GDM1 (cell line): ENCODE measurements at places on chromosomes 2 and 18.

GRCh38 chr2:147331790-147332419, 512.9 kb upstream of the ACVR2A start:
- DNase-seq = no peak

DNA sequence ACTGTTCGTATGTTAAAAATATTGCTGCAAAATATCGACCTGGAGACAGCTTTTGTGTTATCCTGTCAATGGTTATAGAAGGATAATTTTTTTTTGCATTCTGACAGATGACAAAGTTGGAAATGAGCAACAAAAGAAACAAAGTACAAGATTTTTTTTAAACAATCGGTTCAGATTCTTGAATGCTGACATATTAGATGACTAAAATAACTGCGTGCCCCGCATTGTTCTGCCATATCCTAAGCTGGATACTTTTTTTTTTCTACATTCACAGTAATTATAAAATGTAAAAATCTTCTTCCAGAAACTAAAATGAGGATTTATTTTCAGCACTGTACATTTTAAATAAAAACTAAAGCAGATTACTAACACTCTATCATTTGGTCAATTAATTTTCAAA, 67.1 kb downstream of the ABCG8 start:
- DNase-seq = no peak

- no peak for DNase-seq
Observed at GRCh38 chr2:44920751-44921150, 20.8 kb upstream of the SIX3 start.

- no peak for DNase-seq
Observed at GRCh38 chr2:204706939-204707338, 161.7 kb downstream of the PARD3B start.

DNA sequence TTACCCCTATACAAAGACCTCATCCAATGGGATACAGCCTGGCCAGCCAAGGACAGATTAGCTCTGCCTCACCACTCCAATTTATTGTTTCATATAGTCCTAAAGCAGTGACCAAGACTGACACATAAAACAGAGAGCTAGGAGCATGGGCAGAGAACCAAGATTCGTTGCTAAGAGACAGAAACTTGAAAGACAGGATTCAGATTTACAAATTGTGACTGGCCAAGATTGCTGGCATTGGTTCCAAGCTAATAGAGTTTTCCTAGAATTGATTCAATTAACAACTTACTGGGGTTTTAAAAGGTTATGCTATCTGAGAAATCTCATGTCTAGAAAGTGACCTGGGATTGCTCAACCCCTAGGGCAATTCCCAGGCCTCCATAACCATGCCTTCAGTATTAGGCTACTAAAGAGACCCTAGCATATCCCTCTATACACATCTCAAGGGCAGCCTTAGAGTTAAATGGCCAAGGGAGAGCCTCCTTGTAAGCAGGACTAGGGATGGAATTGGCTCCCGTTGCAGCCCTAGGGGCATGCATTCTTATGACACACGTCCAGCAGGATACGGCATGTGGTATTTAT, 75.6 kb downstream of the ICOS start:
- DNase-seq = no peak

DNA sequence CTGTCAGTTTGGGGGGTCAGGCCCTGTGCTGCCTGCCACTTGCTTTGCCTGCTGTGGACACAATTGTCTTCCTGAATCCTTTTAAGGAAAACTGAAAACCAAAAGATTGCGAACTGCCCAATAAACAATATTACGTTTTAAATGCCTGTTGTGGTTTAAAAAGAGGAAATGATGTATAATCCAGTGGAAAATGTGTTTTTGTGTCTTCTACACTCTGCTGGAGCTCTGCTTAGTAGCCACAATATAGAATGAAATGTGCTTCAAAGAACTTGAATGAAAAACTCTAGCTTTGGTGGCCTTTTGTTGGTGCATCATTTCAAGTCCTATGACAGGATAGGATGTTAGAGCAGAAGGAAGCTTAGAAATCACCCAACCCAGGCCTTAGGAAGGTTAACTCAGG, 23.2 kb upstream of the CABYR start:
- DNase-seq = no peak

DNA sequence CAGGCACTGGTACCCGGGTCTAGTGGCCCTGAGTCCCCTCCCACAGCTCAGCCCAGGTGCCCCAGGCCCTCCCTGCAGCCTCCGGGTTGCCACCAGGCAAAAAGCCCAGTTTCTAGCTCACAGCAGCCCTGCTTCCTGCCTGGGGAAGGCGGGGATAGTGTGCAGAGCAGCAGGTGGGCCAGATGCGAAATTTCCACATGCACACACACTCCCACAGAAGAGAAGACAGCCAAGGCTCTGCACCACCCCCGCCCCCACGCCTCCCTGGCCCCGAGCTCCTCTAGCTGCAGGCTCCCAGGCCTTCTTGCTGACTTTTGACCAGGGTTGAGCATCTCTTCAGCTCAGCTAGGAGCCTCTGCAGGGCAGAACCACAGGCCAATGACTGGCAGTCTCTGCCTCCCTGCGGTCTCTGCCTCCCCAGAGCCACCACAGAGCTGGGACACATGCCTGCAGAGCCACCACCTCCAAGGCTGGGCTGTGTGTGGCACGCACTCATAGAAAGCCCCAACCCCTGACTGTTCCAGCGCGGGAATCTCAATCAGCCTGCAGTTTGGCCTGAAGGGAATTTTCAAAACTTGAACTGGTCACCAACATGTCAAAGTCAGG, 7.2 kb downstream of the SLC66A2 start:
- no peak for DNase-seq

DNA sequence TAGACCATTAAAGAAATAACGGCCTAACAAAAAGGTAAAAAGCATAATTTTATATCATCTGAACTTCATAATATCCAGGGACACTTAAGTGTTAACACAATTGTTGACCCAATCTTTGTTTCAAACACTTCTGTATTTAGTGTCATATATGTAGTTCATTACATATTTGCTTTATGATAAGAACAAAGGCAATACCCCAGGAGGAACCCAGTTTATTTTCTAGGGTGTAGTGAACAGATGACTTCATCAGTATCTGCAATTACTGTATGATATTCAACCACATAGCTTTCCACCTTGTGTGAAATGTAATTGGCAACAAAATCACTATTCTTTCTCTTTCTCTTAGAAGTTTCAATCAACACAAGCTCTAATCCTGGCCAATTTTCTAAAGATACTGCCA, 177.8 kb downstream of the SLC39A10 start:
- DNase-seq = no peak

GRCh38 chr18:46295416-46295815, 191.2 kb downstream of the HAUS1 start:
- no peak for DNase-seq

DNA sequence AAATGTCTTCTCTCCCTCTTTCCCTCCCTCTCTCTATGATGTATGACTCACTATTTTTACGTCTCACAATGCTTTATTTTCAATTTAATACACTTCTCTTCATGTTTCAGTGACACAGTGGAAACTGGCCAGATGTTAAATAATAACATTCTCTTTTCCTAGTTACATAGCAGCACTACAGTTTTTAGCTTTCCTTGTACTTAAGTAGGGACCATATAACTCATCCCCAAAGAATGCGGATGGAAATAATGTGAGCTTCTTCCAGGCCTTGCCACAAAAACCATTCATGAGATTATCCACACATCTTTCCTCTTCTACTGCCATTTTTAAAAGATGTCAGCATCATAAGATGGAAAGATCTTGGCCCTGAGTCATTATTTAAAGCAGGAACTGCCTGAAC, 789.4 kb downstream of the LRP1B start:
- DNase-seq = no peak

- DNase-seq = no peak
Observed at GRCh38 chr2:41836948-41837347, 210.9 kb upstream of the PKDCC start.

DNA sequence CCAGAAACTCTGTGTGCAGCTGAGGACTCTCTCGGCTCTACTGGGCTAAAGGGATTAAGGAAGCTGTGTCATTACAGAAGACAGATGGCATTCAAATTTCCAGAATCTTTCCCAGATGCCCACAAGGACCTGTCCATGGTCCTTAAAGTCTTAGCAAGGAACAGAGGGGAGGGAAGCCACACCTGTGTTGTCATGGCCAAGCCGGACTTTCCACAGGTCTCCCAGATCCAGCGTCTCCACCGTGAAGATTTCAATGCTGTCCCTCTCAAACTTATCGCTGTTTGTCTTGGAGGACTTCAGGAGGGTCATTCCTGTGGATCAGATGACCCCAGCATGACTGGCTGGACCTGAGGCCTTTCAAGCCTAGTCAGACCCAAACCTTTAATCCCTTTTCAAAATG, 114.5 kb downstream of the LOXHD1 start:
- DNase-seq = no peak

DNA sequence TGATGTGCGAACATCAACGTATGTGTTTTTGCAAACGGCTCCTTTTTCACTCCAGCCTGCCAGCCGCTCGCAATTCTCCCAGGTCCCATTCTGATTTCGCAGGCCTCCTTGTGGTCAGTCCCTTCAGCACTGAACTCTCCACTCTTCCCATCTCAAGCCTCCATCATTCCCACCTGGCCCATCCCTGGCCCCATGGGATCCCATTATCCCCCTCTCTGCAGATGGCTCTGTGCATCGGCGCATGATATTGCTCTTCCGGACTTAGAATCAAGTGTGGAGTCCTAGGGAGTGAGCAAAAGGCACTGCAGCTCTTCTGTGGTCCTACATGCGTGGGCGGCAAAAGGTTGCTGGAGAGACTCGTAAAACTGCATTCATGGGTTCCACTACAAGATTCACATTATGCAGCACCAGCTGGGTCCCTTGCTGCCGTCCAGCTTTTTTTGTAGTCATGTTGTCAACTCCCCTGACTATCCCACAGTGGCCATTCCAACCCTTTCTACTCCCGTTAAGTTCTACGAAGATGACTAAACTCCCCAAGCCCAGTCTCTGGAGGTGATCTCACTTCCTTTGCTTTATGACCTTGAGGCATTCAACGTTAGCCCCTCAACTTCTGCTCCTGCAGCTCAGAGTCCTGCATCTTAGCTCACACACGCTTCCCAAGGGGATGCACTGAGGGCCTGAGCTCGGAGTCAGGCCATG, 125.3 kb upstream of the NRP2 start:
- DNase-seq = no peak

DNA sequence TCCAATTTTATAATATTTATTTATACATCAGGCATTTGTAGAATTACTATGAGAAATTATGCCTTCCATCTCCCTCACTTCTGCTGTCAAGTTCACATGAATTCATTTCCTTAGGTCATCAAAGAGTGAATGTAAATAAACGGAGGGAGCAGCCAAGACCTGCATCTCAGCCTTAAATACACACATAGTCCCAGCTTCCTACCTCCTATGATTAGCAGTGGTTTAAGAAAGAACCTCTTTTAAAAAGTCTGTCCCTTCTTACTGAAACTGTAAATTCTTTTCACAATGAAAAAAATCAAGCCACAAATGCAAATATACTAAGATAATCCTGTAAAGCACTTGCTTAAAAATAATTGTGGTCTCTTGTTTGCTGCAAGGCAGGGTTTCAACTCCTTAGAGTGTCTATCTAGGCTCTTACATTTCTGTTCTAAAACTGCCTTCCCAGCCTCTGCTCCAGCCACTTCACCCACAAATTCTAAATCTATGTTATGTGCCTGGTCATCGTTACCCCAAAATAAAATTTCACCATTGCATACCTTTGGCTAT, 532.7 kb upstream of the FSHR start:
- DNase-seq = no peak

DNA sequence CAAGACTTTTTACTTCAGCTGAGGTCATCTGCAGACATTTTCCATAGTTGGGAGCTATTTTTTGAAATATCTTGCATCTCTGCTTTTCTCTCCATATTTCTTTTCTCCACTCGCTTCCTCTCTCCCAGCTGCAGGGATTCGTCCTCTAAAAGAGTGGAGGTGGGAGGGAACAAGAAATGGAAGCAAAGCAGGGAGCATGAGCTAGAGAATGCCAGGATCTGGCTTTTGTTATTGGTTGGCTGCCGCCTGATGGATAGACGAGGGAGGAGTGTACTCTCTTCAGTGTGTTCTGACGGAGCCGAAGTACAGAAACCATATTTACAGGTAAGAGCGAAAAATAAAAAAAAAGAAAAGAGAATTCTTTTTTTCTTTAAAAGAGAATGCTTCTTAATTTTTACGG, at the start of gene CSRNP3:
Gene CSRNP3, plus strand, starts transcription at position 282 of the 400 bp plus-strand sequence. CDS start 125,368 bp downstream, outside the sequence.
- DNase-seq = no peak

DNA sequence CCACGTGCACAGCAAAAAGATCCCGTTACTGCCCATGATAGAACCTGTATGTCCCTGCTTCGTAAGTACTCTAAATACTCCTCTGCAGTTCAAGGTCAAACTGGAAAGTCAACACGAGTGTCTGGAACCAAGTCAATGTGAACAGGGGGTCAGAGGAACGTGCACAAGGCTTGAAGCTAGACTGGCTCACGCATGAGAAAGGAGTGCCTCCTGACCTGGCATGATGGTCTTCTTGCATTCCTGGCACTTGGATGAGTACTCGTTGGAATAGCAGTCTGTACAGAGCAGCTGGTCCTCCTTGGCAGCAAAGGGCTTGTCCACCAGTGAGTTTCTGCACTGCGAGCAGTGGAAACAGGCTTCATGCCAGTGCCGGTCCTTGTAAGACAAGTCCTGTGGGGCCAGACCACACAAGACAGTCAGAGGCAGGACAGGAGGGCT, 25.5 kb downstream of the FHL2 start:
- DNase-seq = no peak

GRCh38 chr2:11631462-11631861, 38.5 kb downstream of the NTSR2 start:
- no peak for DNase-seq

DNA sequence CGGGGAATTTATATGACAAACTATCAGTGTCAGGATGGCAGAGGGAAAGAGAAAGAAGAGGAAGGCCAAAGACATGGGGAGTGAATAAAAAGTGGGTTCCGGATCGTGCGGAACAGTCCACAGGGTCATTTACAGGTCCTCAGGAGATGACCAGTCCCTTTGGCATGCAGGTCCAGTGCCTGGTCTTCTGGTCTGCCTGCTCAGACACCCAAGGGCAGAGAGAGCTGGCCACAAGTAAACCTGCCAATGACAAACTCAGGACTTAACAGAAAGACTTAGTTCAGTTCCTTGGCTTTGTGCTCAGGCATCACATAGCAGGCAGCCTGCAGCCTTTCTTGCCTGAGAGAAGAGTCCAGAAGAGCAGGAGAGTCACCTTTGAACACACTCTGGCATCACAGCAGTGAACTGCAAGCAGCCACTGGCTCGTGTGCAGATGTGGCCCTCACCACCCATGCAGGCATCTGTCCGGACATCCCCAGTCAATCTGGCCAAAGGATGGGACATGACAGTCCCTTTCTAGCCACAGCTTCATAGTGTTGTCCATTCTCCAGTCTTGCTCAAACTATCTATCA, 14.0 kb downstream of the TMEM127 start:
- peak; percentile 48 for DNase-seq

- no peak for DNase-seq
Observed at GRCh38 chr18:46340716-46341115, 236.5 kb downstream of the HAUS1 start.

- no peak for DNase-seq
Observed at GRCh38 chr2:159009940-159010339, 41.5 kb downstream of the TANC1 start.

- DNase-seq = no peak
Observed at GRCh38 chr18:23661735-23662308, 889 bp downstream of the ANKRD29 start.

GRCh38 chr2:229270551-229271410, at the start of gene PID1:
TSS of gene PID1 (minus strand) at chr2:229271287. CDS start at chr2:229271043, 244 bp downstream.
- no peak for DNase-seq
